AG20443 (cell line): ENCODE measurements at places on chromosomes 7 and 10.

DNA sequence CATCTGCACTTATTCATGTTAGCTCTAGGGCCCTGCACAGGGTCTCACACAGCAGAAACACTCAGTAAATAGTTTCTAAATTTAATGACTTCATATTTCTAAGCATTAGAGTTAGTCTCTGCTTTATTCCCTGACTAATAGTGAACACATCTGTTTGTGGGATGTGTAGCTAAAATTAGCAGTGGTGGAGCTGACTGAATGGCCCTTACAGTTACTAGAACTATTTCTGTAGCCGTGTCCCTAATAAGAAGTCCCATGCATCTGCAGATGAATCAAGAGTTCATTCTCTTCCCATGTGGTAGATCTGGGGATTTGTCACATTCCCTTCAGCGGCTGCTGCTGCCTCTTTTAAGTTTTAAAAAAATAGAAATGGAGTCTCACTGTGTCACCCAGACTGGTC lies 11.7 kb downstream of the MAP3K8 start:
- peak; percentile 67 for DNase-seq

- DNase-seq = no peak
Observed at GRCh38 chr10:8600192-8600591, 545.7 kb downstream of the GATA3 start.

DNA sequence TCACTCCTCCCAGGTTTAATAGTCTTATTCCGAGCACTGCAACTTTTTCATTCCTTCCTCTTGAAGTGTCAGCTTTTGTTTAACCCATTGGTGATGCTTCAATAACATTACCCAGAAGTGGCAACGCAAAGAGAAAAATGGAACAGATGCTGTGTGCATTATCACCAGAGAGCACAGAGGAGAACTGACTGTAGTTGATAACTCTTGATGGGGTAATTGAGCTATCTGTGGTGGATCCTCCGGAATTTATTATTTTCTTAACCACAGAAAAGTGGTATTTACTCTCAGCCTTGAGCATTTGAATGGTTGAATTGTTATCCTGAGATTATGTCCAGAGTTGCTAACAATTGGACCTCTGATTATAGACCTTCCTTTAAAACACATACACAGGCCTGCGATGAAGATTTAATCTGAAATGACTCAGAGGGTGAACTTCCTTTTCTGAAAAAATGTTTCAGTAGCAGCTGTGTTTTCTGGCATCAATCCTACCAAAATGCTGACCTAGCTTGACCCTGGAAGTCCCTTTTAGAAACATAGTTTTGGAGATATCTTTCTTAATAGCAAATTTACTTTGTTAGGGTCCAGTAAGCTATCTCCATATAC lies 1584.4 kb upstream of the LRRTM3 start:
- DNase-seq = no peak

DNA sequence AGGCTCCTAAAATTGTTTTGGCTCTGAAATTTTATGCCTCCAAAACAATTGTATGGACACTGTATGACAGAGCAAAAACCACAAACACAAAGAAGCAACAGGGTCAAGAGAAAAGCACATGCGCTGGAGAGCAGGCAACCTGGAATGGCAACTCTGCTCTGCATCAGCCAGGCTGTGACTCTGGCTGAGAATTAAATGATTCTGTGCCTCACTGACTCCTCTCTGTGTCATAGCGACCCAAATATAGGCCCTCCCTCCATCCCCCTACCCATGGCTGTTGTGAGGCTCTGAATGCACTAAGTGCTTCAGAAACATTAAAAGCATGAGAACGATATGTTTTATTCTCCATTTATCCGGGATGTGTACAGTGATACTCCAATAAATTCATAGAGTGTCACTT lies 24.9 kb upstream of the NEBL start:
- DNase-seq = no peak

- peak; percentile 61 for DNase-seq
Observed at GRCh38 chr7:25389489-25390106, 161.3 kb upstream of the NPVF start.

- peak; percentile 99 for DNase-seq
Observed at GRCh38 chr7:100585511-100586265, at the start of gene LRCH4. TSS of gene LRCH4 (minus strand) at chr7:100586129. CDS start at chr7:100586100, 29 bp downstream.

- no peak for DNase-seq
Observed at GRCh38 chr10:88127269-88127668, 263.8 kb downstream of the PTEN start.

DNA sequence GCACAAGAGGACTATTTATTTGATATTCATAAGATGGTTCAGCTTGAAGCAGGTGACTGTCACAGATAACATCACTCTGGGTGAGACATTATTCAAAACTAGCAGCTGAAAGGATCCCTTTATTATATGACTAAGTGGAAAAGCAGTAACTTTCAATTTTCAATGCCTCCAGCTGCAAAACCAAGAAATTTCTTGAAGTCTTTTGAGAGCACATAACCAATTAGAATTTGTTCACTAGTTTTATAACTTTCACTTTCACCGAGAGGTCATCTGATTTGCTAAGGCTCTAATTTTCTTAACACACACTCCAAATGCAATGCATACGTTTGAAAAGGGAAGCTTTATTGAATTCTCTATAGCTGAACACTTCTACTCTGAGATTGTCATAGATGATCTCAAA lies 88.6 kb upstream of the KLF14 start:
- DNase-seq = no peak

GRCh38 chr7:105249216-105249615 lies 139.5 kb downstream of the SRPK2 start:
- no peak for DNase-seq

DNA sequence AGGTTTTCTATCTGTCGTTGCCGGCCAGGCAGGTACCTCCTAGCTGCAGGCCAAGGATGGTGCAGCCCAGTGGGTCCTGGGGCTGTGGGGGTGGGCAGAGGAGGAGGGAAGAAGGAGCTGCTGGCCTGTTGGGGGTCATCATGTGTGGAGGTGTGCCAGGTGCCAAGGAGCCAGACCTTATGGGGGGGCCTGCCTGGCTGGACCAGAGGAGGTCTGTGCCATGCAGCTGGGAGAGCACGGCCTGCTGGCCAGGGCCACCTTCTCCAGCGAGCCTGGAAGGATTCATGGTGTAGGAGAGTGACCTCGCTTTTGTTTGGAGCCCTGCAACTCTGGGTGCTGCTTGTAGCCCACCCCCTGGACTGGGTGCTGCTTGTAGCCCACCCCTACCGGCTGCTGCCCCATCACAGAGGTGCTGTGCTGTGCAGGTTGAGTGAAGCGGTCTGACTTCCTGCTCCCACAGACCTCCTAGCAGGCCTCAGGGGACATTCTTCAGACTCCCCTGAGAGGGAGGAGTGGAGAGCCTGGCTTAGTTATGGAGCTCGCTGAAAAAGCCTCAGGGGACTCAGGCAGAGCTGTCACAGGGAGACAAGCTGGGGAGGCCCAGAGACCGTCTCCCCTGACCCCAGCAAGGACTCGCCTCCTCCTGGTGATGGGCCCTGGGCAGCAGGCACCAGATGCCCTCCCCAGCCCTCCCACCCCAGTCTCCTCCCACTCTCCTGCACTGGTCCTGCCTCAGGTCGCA lies 67.7 kb upstream of the AQP1 start:
- DNase-seq = no peak

GRCh38 chr10:78740976-78741915 lies 327.5 kb upstream of the ZMIZ1 start:
- DNase-seq = no peak

DNA sequence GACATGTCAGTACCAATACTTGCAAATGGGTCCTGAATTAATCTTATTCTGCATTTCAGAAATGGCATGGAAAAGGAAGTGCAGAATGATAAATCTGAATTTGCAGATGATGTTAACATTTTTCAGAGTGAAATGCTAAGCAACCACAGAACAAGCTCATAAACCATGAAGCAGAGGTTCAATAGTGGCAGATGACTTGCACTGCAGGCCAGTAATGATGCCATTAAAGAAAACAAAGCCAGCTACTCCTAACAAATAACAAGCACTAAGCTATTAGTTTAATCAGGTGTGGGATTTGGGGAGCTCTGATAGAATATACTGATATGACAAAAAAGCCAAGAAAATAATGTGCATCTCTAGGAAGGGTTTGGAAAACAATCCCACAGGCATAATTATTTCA lies 85.4 kb downstream of the FAM13C start:
- DNase-seq = no peak

DNA sequence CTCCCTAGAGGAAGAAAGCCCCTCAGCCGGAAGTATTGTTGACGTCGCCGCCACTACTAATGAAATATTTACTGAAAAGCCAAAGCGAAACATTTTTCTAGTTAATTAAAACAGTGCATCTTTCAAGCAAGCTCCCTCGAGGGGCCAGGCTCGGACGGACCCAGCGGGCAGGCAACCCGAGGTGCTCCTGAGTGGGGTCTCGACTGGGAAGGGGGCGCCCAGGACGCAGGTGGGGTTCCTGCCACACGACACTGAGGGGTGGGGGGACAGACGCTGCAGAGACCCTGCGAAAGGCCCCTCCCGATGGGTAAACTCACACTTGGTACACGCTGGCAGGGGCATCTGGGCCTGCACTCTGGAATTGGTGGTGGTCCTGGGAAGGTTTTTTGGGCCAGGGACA lies 72.4 kb upstream of the ADGRA1 start:
- no peak for DNase-seq

DNA sequence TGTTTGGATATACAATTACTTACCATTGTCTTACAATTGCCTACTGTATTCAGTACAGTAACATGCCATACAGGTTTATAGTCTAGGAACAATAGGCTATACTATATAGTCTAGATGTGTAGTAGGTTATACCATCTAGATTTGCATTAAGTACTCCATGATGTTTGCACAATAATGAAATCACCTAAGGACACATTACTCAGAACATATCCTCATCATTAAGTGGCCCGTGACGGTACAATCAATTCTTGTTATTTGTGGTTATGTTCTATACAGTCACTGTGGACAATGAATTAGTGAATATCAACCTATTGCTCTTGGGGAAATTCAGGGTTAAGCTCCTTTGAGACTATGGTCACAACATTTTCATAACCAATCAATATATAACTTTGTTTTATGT lies 75.6 kb downstream of the MICU1 start:
- no peak for DNase-seq

DNA sequence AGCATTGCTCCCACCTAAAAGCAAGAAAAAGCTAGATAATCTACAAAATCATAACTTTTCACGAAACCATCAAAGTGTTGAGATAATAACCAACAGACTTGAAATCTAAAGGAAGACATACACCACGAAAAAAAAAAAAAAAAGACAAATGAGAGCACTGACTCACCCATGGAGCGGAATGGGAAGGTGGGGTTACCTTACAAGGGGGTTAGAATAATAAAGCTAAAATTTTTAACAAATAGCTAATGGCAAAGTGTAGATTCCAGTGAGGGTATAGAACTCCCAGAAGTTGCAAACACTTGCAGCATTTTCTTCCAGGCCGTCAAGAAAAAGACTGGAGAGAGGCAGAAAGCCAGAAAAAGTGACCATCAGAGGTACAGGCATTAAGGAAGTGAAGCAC lies 27.2 kb downstream of the IPMK start:
- DNase-seq = no peak
